Effector CD4-positive, alpha-beta T cell (primary cell): ENCODE measurements at places on chromosomes 6 and 20.

GRCh38 chr6:63839485-63839884 lies 203.9 kb downstream of the PHF3 start:
- no peak for DNase-seq

GRCh38 chr20:36579996-36580545 lies 6.7 kb downstream of the TGIF2 start:
- no peak for DNase-seq

DNA sequence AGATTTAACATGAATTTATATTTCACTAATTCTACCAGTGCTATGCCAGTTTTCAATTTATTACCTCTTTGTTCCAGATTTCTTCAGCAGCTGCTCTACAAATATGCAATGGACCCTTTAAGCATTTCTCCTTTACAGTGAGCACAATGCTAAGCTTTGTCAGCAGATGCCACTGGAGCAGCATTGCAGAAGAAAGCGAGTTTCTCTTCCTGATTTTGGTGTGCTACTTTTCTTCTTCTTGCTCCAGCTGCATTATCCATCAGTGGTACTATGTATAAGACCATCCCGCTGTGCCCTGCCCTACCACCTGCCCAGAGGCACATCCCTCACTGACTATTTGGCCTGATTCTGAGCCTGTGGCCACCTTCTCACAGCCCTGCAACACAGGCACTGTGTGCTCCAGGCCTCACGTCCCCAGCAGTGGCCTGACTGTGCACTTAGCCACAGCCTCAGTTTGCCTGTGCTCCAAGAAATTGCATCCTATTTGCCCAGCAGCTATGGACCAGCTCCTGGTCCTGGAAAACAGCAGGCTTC lies 84.1 kb downstream of the TNFAIP3 start:
- no peak for DNase-seq

DNA sequence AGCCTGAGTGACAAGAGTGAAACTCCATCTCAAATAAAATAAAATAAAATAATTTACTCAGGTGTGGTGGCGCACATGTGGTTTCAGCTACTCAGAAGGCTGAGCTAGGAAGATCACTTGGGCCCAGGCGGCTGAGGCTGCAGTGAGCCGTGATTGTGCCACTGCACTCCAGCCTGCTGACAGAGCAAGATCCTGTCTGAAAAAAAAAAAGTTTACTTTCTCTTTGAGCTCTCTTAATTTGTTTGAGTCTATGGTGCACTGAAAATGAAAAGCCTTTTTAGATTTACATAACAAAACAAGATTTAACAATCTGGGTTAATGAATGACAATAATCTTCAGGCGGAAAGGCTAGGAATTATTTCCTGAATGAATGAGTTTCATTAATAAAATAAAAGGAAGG lies 23.3 kb upstream of the NHSL1 start:
- no peak for DNase-seq

- DNase-seq: no peak
Measured at GRCh38 chr6:169427856-169428255, 174.2 kb upstream of the THBS2 start.

DNA sequence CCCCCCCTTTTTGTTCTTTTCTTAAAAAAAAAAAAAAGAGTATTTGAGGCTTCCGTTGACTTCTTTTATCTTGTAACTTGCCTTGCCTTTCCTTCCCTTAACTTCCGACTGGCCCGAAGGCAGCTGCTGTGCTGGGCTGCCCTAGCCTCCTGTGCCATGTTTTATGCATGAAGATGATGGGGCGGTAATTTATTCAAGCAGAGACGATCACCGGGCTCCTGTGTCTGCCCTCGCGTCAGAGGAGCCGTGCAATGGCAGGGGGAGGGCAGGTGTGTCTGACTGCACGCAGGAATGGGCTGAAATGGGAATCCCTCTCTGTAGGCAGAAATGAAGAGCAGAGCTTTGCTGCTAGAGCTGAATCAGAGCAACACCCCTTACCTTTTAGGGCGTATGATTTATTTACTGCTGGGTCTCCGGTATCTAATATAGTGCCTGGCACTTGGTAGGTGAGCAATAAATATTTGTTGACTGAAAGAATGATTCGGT lies 106.3 kb upstream of the RIPOR2 start:
- peak; percentile 55 for DNase-seq

GRCh38 chr6:26660000-26660361 lies 435 bp upstream of the ZNF322 start:
- DNase-seq: peak; percentile 3

DNA sequence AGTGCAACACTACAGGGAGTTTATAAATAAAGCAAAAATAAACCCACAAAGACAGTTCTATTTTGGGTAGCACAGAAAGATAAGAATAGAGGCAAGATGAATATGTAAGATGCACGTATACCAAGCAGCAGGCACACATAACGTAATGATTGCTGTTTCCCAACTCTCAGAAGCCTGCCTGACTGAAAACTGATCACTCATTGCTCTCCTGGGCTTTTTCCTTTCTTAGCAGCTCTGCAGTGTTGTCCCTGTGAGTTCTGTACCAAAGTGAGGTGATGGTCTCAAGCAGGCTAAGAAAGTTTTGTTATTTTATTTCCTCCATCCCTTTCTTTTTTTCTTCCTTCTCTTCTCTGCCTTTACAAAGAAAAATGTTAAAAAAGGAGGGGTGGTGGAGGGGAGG lies 522.0 kb upstream of the MAN1A1 start:
- DNase-seq: no peak

DNA sequence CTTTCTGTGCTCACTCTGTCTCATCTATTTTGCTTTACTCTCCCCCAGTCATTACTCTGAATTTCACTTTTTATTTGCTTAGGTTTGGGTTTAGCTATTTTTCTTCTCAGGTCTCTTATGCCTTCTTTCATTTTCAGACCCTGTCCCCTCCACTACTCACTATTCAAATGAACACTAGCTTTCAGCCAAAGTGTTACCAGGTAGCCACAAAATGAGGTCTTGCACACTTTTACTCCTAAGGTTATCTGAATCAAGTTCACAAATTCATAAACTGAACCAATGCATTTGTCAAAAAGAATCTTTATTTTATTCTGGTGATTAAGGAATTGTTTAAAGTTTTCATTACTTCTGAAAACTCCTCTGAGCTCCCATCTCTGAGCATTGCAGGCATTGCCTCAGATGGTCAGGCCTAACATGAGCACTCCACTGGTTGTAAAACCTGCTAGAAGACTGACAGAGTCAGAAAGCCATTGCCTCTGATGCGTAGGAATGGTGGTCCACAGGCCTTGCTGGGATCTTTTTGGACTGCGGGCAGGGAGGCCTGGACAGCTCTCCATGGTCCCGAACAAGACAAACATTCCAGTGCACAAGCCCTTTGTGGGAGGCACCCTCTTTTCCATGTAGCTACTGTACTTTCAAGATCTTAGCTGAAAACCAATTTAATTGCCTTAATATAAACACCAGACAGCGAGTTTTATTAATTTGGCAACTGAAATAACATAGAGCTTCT lies 48.5 kb downstream of the FYN start:
- DNase-seq: no peak

DNA sequence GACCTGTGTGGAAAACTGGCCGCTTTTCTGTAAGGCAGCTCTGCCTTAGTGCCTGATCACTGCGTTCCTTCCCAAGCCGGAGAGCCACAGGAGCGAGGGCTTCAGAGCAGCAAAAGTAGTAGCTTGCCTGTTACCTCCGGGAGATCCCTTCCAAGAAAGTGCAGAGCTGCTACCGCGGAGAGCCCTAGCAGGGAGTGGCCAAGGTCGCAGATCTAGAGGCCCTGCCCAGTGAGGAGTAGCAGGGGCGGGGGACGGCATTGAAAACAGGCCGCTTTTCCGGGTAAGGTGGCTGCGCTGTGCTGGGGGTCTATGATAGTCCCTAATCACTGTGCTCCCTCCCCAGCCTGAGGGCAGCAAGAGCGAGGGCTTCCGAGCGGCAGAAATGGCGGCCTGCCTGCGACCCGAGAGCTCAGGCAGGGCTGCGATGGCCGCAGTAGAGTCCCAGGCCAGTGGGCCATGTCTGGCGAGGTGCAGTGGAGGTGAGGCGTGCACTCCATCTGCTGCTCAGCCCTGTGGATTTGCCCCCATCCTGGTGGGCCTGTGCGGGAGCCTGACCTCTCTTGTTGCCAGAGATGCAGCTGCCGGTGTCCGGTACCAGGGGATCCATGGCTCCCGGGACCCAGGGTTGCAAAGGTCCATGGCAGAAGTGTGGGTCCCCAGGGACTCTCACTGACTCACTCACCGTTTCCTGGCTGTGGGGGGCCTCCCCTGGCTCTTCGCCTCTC lies 67.3 kb downstream of the KLHL32 start:
- DNase-seq: no peak

- no peak for DNase-seq
Measured at GRCh38 chr6:136783495-136784270, 8.6 kb downstream of the MAP3K5 start.

DNA sequence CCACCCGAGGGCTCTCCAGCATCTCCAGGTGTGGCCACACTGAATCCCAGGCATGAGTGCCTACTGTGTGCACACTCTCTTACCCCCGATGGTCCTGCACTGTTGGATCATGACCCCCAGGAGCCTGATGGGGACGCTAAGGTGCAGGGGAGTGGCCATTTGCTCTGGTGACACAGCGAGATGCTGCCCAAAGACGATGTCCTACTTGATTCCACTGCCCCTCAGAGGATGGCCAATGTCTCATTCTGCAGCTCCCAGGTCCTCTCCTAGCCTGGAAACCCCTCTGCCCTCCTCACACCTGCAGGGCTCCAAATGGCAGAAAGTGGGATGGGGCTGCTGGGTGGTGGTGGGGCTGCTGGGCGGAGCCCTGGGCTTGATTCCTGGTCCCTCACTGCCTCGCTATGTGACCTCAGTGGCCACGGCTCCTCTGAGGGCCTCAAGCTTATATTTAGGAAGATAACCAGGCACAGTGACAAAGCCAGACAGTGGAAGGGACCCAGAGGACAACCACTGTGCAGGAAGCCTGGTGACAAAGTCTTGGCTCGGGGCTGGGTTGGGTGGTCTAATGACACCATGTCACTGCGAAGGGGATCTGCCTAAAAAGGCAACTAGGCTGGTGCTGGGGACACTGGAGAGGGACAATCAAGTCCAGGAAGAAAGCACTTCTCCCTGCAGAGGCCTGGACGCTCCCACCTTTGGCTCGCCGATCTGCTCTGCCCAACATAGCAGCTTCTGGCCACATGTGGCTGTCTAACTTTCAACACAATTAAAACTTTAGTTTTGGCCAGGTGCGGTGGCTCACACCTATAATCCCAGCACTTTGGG lies 28.4 kb downstream of the TGM2 start:
- no peak for DNase-seq

- no peak for DNase-seq
Measured at GRCh38 chr20:49034070-49034732, 11.9 kb upstream of the CSE1L start.

GRCh38 chr20:2952766-2953165 lies 79.5 kb downstream of the PTPRA start:
- no peak for DNase-seq

GRCh38 chr20:4542270-4542669 lies 179.4 kb upstream of the PRND start:
- DNase-seq: no peak

DNA sequence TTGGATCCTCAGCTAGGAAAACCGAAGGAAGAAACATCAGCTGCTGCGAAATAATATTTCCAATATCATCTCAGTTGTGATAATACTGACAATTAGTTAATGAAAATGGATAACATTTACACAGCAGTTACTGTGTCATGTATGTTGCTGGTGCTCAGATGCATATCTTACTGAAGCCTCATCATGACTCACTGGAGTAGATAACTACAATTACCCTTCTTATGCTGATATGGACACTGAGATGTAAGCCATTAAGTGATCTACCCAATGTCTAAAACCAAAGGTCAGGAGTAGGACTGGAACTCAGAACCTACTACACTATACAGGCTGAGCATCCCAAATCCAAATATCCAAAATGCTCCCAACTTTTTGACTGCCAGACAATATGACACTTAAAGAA lies 54.7 kb upstream of the LYRM2 start:
- no peak for DNase-seq

DNA sequence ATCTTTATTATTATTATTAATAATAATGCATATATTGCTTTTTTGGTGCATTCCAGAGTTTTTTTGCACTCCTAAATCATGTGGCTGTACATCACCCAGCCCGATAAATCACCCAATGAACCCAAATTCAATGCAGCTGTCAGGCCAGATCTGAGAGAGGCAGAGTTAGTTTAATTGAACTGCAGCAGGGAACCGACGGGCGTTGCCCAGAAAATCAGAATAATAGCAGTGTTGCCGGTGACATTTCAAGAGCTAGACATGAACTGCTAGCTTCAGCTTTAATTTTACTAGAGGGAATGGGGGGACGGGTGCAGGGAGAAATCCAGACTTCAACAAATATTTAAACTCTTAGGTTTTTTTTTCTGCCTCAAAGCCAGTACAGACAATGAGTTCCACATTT lies 135.0 kb downstream of the CLIC5 start:
- no peak for DNase-seq

GRCh38 chr6:84867521-84867920 lies 103.1 kb upstream of the TBX18 start:
- DNase-seq: no peak

GRCh38 chr6:115120391-115120790 lies 777.6 kb upstream of the HS3ST5 start:
- no peak for DNase-seq

- no peak for DNase-seq
Measured at GRCh38 chr6:41934278-41935192, 7.1 kb downstream of the CCND3 start.

GRCh38 chr20:9215539-9215938 lies 146.7 kb downstream of the PLCB4 start:
- DNase-seq: no peak

DNA sequence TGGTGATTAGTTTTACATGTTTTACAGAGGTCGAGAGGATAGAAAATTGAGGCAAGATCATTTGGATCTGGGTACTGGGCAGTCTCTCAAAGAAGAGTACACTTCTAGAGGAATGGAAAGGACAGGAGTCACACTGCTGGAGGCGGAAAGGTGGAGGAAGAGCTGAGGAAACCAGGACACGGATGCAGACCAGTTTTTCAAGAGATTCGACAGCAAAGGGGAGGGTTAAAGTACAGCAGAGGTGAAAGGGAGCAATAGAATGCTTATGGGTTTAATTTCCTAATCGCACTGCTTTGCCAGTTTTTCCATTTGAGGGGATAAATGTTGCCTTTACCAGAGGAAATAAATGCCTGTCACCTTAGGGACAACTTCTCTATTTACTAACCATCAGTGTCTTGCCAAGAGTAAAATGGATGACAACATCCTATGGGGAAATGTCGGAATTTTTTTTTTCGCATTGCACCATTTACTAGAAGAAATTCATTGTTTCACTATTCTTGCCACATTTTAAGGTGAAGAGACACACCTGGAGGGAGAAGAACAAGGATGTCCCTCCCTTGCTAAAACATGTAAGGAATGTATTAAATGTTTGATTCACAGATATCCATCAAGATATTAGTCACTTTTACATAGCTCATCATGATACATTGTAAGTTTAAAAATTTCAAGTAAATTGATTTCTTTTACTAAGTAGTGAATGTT lies 226.6 kb downstream of the COL12A1 start:
- DNase-seq: no peak
